ENCODE measurements at places on chromosomes 1 and 21. TPM values are rescaled to one million over a fixed set of nuclear protein-coding genes. Genes with fewer than 3 reads are reported as not detected.

Gene FCGR1A
- not detected for total RNA-seq

Gene SLC1A7
- total RNA-seq: not detected

Gene OR2L2
- total RNA-seq: not detected

Gene GRHL3
- not detected for total RNA-seq

Gene AMY1C
- total RNA-seq: not detected

Gene CD84
- not detected for total RNA-seq

Gene SH3D21
- total RNA-seq: 4.9 TPM

Gene HAPLN2
- total RNA-seq: not detected

Gene DISC1
- total RNA-seq: 1.3 TPM

Gene GPR61
- not detected for total RNA-seq

Gene PDZK1
- 2.0 TPM for total RNA-seq

Gene MIER1
- 29.1 TPM for total RNA-seq

Gene KLHDC7A
- total RNA-seq: not detected

Gene PADI3
- 0.07 TPM for total RNA-seq

Gene COL8A2
- total RNA-seq: 6.3 TPM

Gene XCL1
- total RNA-seq: not detected

Gene FCAMR
- total RNA-seq: not detected

Gene HES4
- 15.4 TPM for total RNA-seq

Gene VASH2
- not detected for total RNA-seq

Gene TMEM59
- 449 TPM for total RNA-seq

Gene PLEKHG5
- 6.2 TPM for total RNA-seq

Gene PRDM16
- total RNA-seq: not detected

Gene TMPRSS15
- total RNA-seq: not detected

Gene UBE2U
- not detected for total RNA-seq

Gene LCE3D
- total RNA-seq: not detected

Gene INSRR
- not detected for total RNA-seq

Gene CLCA1
- not detected for total RNA-seq

Gene RGSL1
- total RNA-seq: not detected

Gene PKP1
- not detected for total RNA-seq

Gene CAMK1G
- total RNA-seq: 8.2 TPM

Gene LCE1B
- total RNA-seq: not detected

Gene TMEM61
- total RNA-seq: not detected

Gene ADAM30
- total RNA-seq: not detected

Gene ENTREP3
- total RNA-seq: 75.7 TPM

Gene FMOD
- 1.0 TPM for total RNA-seq

Gene TACSTD2
- 13.0 TPM for total RNA-seq

Gene SLC30A10
- total RNA-seq: not detected

Gene RGL1
- total RNA-seq: 11.6 TPM

Gene TPTE
- total RNA-seq: not detected

Gene RABGGTB
- 67.1 TPM for total RNA-seq

Gene RGS16
- total RNA-seq: 0.51 TPM

Gene NOS1AP
- total RNA-seq: 0.30 TPM

Gene UBQLN4
- 33.2 TPM for total RNA-seq

Gene CD5L
- total RNA-seq: not detected

Gene CDK18
- 0.24 TPM for total RNA-seq

Gene FAAP20
- total RNA-seq: 84.9 TPM

Gene TESK2
- 1.3 TPM for total RNA-seq

Gene FAM72B
- total RNA-seq: 2.9 TPM

Gene CELA3A
- total RNA-seq: not detected
